Mammary epithelial cell (primary cell): ENCODE measurements at places on chromosomes 6 and 20. TPM values are rescaled to one million over a fixed set of nuclear protein-coding genes. Genes with fewer than 3 reads are reported as not detected.

DNA sequence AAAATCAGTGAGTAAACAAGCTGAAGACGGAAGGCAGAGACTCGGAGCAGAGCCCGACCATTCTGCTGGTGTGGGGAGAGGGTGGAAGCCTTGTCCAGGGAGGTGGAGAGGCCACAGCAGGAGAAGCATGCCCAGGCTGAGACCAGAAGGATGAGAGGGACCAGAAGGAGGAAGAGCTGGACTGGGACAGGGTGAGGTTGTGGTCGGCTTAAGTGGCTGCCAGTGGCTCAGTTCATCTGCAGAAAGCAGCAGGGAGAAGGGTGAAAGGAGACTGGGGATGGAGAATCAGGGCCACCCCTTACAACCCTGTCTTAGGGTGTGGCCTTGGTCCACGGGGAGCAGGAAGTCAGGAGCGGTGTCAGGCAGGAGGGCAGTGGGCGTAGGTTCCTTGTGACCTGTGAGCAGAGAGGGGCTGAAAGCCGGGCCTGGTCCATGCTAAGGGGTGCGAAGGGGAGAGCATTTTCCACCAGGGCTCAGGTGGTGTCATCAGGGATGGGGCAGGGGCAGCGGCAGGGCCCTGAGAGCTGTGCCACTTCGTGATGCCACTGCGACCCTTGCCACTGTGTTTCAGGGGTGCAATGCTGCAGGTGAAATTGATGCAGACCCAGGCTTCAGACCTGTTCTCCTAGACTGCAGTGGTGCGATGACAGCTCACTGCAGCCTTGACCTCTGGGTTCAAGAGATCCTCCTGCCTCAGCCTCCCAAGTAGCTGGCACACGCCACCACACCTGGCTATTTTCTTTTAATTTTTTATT, 81.1 kb downstream of the TTLL2 start:
- DNase-seq = no peak

GRCh38 chr6:24906314-24906713, 29.4 kb downstream of the RIPOR2 start:
- DNase-seq = no peak

GRCh38 chr6:90406957-90407356, 110.3 kb upstream of the BACH2 start:
- peak; percentile 76 for DNase-seq

GRCh38 chr6:134517145-134517658, 199.3 kb upstream of the SGK1 start:
- peak; percentile 78 for DNase-seq

MAD2L1BP gene
- 16.9 and 24.7 TPM in 2 replicates for total RNA-seq

GRCh38 chr6:158557927-158558326, 2.0 kb upstream of the TMEM181 start:
- DNase-seq = no peak
